Stimulated activated CD4-positive, alpha-beta T cell treated with anti-CD3 and anti-CD28 coated beads, Interleukin-2, amount 100 ng/mL, for 4 hours (primary cell): ENCODE measurements at places on chromosomes 6 and 20.

DNA sequence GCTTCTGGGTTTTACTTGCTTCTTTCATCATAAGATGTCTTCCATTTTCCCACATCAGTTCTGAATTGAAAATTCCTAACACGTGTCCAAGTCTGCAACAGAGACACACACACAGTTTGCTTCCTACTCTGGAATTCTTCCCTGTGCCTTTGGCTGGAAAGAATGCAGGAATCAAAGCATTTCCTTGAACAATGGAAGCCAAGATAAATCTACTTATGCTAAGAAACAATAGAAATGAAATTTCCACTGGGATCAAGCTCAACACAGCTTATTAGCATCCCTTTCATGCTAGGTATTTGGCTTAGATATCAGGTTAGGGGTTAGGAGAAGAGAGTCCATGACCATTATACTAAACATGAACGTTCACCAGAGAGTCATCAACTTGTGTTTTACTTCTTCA, 101.1 kb upstream of the SCAF8 start:
- DNase-seq, result no peak

DNA sequence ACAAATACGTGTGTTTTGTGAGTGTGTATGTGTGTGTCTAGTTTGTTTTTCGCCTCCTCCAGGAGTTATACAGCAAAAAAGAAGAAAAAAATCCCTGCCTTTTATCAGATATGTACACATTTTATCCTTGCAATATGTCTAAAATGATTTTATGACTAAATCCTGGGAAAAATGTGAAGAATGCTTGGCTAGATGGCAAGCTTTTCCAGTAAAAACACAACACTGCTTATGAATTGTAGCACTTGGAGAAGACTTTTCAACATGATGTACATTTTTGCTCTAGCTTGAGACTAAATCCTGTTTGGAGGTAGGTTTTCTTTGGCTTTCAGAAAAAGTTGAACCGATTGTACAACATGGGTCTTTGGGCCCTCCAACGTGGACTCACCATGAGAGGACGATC, 160.2 kb downstream of the GMPR start:
- no peak for DNase-seq

DNA sequence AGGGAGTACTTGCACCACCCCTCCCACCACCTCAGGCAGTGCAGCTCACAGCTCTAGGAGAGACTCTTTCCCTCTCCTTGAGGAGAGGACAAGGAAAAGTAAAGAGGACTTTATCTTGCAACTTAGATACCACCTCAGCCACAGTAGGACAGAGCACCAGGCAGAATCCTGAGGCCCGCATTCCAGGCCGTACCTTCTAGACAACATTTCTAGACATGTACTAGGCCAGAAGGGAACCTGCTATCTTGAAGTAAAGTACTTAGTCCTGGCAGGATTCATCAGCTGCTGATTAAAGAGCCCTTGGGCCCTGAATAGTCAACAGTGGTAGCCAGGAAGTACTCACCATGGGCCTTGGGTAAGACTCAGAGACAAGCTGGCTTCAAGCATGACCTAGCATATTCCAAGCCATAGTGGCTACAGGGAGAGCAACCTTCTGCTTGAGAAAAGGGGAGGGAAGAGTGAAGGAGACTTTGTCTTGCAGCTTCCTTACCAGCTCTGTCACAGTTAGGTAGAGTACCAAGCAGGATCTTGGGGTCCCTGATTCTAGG, 384.4 kb upstream of the RNF217 start:
- no peak for DNase-seq

DNA sequence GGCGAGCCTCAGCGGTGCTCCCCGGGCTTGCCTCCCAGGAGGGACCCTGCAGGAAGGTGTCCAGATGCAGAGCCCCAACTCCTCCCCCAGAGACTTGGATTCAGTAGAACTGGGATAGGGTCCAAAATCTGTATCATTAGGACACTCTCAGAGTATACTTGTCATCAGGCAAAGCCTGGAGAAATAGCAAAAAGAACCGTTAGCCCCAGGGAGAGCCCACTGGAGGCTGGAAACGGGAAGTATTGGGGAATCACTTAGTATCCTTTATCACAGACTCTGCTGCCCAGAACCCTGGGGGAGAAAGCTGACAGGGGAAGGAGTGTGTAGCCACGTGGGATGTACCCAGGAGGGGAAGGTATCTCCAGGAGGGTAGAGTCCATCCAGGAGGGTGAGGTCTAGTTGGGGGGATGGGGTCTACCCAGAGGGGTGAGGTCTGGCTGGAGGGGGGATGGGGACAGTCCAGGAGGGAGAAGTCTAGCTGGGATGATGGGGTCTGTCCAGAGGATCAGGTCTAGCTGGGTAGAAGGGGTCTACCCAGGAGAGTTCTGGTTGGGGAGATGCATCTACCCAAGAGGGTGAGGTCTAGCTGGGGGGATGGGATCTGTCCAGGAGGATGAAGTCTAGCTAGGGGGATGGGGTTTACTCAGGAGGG, 107.2 kb downstream of the LY86 start:
- DNase-seq, result no peak

DNA sequence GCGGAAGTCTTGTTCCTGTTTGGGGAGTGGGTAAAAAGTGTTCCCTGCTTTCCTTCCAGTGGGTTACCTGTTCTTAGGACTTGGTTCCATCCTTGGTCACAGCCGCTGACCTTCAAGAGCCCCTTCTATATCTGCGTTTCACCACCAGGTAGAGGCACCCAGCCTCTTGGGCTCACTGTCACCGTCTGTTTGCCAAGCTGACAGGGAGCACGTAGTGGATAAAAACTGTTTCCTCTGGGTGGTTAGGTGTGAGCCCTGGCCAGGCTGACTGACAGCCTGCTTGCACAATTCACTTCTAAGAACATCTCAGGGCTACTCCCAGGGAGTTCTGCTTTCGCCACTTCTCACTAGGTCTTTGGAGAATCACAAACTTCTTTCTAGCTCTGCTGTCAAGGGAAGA, 1.8 kb upstream of the JPH2 start:
- DNase-seq, result no peak

DNA sequence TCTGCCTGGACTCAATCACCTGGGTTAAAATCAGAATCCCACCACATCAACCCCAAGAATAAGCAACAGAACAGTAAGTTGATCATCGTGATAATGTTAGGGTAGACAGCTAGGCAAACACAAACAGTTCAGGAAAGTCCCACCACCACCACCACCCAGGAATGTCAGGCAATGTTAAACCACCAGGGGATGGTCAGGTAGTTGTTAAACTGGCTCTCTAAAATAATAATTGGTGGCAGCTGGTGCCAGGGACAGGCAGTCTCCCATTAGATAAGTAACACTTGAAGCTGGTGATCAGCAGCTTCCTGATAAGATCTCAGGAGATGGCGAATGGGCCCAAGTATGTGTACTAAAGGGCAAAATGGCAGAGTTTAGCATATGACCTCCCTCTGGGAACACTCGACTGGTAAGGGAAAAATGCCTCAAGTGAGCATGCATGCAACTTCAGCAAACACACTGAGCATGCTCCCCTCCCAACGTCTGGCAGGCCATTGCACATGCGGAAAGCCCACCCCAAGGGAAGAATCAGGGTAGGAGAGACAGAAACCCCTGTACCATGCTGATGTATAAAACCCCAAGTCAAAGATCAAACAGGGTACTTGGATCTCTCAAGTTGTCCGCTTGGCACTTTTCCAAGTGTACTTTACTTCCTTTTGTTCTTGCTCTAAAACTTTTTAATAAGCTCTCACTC, 66.6 kb downstream of the IPCEF1 start:
- no peak for DNase-seq

DNA sequence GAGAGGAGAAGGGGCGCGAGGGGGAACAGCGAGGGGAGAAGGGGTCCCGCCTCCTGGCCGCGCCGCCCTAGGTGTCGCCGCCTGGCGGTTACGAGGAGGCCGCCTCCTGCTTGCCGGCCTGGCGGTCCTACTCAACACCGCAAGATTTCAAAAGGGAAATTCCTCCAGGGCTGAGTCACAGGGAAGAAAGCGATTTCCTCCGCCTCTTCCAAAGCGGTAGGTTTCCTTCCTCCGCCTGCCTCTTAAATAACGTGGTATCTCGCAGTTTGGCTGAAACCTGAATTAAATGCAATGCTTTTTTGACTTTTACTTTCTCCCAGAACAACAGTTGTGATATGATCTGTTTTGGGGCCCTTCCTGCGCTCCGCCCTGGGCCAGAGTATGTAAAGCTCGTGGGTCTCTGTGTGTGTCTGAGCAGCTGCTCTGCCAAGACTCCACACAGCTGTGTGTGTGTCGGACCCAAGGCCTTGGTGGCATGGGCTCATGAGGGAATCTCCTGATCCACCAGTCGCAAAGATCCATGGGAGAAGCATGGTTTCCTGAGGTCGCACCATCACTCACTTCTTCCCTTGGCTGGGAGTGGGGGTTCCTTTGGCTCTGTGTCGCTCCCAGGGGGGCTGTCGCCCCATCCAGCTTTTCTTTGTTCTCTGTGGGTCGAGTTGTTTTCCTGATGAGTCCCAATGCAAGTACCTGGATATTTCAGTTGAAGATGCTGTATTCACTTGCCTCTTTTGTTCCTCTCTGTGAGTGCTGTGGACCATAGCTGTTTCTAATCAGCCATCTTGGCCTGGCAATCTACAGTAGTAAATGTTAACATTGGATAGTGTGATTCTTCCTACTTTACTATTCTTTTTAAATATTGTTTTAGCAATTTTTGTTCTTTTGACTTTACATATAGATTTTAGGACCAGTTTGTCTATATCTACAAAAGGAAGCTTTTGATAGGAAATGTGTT, 31.6 kb upstream of the NOTCH4 start:
- peak; percentile 67 for DNase-seq

DNA sequence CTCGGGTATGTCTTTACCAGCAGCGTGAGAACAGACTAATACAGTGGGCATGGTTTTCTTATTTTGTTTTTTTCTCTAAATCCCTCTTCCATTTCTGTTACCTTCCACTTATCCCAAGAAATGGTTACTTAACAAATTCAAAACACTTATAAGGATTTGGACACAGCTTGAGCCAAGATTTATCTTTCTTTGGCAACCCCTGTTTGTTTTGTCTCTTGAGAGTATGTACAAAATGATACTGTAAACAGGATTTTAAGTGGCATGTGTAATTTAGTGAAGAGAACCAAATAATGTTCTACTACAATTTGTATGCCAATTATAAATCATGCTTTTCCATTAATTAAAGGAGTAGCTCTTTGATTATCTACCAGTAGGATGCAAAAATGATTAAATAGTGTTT, 51.4 kb downstream of the PPP1R14C start:
- DNase-seq, result no peak

- DNase-seq, result no peak
Measured at GRCh38 chr6:167921831-167922230, 75.6 kb upstream of the KIF25 start.

GRCh38 chr6:111799576-111800258, 73.5 kb downstream of the FYN start:
- no peak for DNase-seq

DNA sequence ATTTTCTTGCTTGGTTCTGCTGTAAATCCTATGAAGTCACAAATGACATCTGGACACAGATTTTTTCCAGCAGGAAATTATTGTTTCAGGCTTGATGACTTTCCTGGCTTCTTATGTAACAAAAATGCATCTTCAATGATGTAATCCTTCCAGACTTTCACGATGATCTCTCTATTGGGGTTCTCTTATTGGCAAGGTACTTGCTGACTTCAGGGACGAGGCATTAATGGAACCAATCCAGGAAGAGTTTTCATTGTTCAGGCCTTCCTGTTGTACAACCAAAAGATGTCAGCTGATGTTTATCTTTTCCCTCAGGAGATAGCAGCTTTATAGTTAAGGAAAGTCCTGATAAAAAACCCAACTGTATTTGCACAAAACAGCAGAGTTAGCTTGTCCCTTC, 118.5 kb upstream of the MMS22L start:
- DNase-seq, result no peak

- DNase-seq, result no peak
Measured at GRCh38 chr20:63767886-63768285, 28.3 kb downstream of the SLC2A4RG start.

- DNase-seq, result no peak
Measured at GRCh38 chr6:34888514-34888856, 570 bp upstream of the ANKS1A start.

GRCh38 chr6:75498862-75499261, 5.3 kb upstream of the FILIP1 start:
- DNase-seq, result no peak

GRCh38 chr6:35922139-35922554, 1.2 kb upstream of the SRPK1 start:
- no peak for DNase-seq

GRCh38 chr6:29953001-29953441, 10.7 kb downstream of the HLA-A start:
- no peak for DNase-seq

GRCh38 chr6:53048431-53049195, 16.6 kb upstream of the FBXO9 start:
- no peak for DNase-seq

GRCh38 chr6:11208854-11209253, 23.6 kb downstream of the NEDD9 start:
- no peak for DNase-seq

DNA sequence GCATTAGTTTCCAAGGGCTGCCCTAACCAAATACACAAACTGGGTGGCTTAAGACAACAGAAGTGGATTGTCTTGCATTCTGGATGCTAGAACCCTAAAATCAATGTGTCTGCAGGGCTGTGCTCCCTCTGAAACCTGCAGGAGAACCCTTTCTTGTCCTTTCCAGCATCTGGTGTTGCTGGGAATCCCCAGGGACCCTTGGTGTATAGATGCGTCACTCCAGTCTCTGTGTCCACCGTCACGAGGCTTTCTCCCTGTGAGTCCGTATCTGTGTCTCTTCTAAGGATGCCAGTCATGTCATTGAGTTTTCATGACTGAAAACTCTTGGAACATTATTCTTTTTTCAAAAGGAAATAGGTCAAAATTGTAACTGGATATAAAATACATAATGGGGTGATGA, 142.9 kb downstream of the RNASET2 start:
- no peak for DNase-seq

GRCh38 chr6:84329077-84329476, 101.6 kb upstream of the CEP162 start:
- no peak for DNase-seq

- no peak for DNase-seq
Measured at GRCh38 chr6:153849072-153849779, 189.8 kb upstream of the OPRM1 start.

- no peak for DNase-seq
Measured at GRCh38 chr6:89508755-89509563, 76.0 kb downstream of the ANKRD6 start.

GRCh38 chr6:113530769-113531168, 326.4 kb upstream of the MARCKS start:
- no peak for DNase-seq

DNA sequence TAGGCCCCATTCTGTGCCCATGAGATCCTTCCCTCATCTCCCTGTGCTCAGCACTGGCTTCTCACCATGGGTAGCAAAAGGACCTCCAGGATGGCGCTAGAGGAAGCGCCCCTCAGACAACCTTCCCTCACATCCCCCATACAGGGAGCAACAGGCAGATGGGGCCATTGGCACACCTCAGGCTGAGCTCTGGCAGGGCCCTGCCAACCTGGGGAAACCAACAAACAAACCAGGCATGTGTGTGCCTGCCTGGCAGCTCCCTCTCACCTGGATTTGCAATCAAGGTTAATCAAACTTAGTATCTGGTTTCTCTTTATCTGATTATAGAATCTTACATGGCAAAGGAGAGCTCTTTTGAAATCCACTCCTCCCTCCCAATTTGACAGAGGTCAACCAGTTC, 134.9 kb downstream of the SLC23A2 start:
- DNase-seq, result no peak
